ENCODE measurements at places on chromosomes 13 and 19. TPM values are rescaled to one million over a fixed set of nuclear protein-coding genes. Genes with fewer than 3 reads are reported as not detected.

The IGFL2 gene
- total RNA-seq = not detected

GRCh38 chr13:108273429-108274118 lies 4.1 kb downstream of the TNFSF13B start:
- no peak overlapping the region for H3K4me3 ChIP-seq
- H3K27me3 ChIP-seq = no peaks in the 10 kb centered on the region
- peaks cover 25% of the 10 kb centered on the region for H3K4me1 ChIP-seq
- no peak overlapping the region for H3K27ac ChIP-seq
- no peak for DNase-seq

DNA sequence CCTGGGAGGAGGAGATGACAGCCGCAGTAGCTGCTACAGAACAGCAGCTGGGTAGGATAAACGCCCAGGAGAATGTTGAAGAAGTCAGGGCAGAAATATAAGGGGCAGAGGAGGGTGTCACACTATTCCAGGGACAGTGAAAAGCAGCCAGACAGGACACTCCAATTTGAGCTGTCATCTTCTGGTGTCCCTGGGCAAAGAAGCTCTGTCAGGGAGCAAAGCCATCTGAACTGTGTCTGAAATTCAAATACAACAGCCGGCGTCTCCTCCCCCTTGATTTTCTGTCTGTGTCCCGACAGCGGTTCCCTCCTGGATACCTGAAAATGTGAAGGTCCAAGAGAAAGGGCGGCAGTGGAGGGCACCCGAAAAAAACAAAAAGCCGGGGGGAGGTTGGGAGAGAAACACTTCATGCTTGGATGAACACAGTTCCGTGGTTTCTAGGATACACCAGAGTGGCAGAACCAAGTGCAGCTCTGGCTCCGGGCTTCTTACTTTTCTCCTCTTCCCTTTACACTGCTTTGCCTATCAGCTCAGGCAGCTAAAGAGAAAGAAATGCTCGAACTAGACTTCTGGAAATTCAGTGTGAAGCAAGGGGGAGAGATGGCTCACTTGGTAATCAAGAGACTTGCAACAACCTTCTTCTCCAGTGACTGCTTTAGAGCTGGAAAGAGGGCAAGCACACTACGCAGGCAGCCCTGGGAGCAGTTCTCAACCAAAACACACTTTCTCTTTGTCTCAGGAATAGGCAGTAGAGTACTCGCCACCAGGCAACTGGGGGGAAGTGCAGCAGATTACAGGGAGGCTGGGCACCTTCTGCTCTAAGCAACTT lies 465.6 kb downstream of the ITGBL1 start:
- H3K27me3 ChIP-seq = peaks cover 44% of the 10 kb centered on the region
- H3K4me3 ChIP-seq = no peak overlapping the region
- H3K36me3 ChIP-seq = no peaks in the 10 kb centered on the region
- no peak overlapping the region for H3K27ac ChIP-seq

GRCh38 chr19:48102870-48103751 lies 7.5 kb downstream of the PLA2G4C start:
- H3K27ac ChIP-seq = no peak overlapping the region
- no peak for DNase-seq
- no peaks in the 10 kb centered on the region for H3K27me3 ChIP-seq
- H3K4me3 ChIP-seq = no peak overlapping the region

- no peaks in the 10 kb centered on the region for H3K36me3 ChIP-seq
- DNase-seq = no peak
- H3K27ac ChIP-seq = no peak overlapping the region
- H3K4me3 ChIP-seq = no peak overlapping the region
- no peaks in the 10 kb centered on the region for H3K27me3 ChIP-seq
- no peaks in the 10 kb centered on the region for H3K4me1 ChIP-seq
These were observed 754.8 kb upstream of the SLITRK6 start for GRCh38 chr13:86554066-86554465.

The ZNF541 gene
- total RNA-seq = 0.10 TPM

The FXYD1 gene
- not detected for total RNA-seq

DNA sequence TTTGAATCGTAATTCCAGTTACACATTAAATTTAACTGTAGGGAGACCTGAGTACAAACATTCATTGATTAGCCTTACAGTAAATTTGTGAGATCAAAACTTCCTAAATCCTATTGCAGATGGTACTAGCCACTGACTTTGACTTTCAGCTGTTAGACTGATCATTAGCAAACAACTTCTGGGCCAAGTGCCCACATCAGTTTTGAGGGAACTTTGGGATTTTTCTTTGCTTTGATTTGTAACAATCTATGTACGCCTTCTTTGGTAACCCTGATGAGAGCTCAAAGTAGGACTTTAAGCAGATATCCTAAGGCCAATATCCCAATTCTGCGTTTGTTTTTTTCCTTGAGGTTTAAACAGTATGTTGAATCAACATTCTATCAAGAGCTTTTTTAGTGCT lies 131.5 kb downstream of the DLEU7 start:
- H3K36me3 ChIP-seq = no peaks in the 10 kb centered on the region
- no peak overlapping the region for H3K4me3 ChIP-seq
- H3K27ac ChIP-seq = no peak overlapping the region
- H3K4me1 ChIP-seq = peaks cover 22% of the 10 kb centered on the region
- no peak for DNase-seq

The DACH1 gene
- 0.42 TPM for total RNA-seq

GRCh38 chr13:52374873-52375411 lies 31.0 kb downstream of the THSD1 start:
- no peaks in the 10 kb centered on the region for H3K36me3 ChIP-seq
- DNase-seq = no peak
- no peaks in the 10 kb centered on the region for H3K27me3 ChIP-seq
- H3K4me1 ChIP-seq = no peaks in the 10 kb centered on the region
- no peak overlapping the region for H3K4me3 ChIP-seq

The C13orf46 gene
- total RNA-seq = 1.4 TPM

The ANKRD24 gene
- 0.33 TPM for total RNA-seq

- DNase-seq = peak; percentile 84
- H3K4me1 ChIP-seq = peaks cover 12% of the 10 kb centered on the region
- no peaks in the 10 kb centered on the region for H3K27me3 ChIP-seq
- H3K4me3 ChIP-seq = peak overlapping the region; percentile 90
These were observed 1.9 kb downstream of the KLF1 start for GRCh38 chr19:12884926-12885748.

The NFKBIB gene
- 108 TPM for total RNA-seq

The PABPC3 gene
- not detected for total RNA-seq

The NLRP4 gene
- total RNA-seq = not detected

The ZIC5 gene
- not detected for total RNA-seq

DNA sequence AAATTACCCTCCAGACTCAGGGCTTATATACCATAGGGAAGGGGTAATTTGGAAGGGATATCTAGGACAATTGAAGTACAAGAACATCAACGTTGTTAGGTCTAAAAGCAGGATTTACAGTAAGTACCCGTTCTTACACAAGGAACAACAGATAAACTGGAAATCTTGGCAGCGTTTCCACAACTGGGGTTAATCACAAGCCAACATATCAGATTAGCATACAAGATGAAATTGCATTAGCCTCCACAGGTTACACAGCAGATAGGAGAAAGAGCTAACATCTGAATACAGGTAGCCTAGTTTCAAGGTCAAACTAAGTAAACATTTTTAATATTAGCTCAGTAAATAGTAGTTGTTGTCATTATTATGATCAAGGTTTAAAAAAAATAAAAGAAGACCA lies 1214.0 kb upstream of the PCDH20 start:
- DNase-seq = no peak
- no peaks in the 10 kb centered on the region for H3K36me3 ChIP-seq
- no peak overlapping the region for H3K4me3 ChIP-seq
- H3K27ac ChIP-seq = no peak overlapping the region
- no peaks in the 10 kb centered on the region for H3K27me3 ChIP-seq

The SYNGR4 gene
- total RNA-seq = 0.45 TPM
